Stimulated activated effector memory CD8-positive, alpha-beta T cell treated with anti-CD3 and anti-CD28 coated beads, Interleukin-12 subunit alpha, Interleukin-12 subunit beta, amount 100 ng/mL, for 72 hours (primary cell): ENCODE measurements at places on chromosomes 7 and 10.
A peak's percentile ranks its signal among the peaks of the same experiment; 100 is the strongest.

- DNase-seq = peak; percentile 59
Measured at GRCh38 chr10:97731346-97732051, 5.4 kb upstream of the ZFYVE27 start.

DNA sequence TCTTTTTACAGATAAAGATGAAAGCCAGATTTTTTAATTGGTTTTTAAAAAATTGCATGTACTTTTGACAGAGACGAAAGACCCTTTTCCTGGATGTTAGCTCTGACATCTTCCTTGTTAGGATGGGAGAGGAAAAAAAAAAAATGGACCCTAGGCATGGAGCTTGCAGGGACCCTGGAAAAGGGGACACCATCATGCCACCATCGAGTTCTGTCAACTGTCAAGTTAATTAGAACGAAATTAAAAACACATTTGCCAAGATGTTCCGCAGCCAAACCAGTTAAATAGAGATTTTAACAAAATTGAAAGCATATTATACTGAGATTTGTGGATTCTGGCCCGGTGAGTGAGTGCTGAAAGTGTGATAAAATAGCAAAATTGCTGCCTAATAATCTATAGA, 202.6 kb downstream of the BUB3 start:
- DNase-seq = no peak

DNA sequence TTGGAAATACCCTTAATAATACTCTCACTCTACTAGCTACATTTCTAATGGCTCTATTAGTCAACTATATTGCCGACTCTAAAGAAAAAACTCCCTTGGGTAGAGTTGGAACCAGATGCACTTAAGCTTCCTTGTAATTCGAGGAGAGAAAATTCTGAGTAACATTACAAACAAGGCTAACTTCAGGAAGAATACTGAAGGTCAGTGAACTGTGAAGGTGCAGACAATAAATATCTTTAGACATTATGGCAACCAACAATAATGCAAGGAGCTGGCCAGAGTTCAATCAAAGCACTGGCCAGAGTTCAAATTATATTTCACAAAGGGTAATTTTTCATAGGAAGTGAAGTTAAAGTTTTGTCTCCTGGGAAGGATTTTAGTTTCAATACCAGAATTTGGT, 40.7 kb upstream of the MRLN start:
- DNase-seq = no peak

- no peak for DNase-seq
Measured at GRCh38 chr10:102429468-102429867, 2.9 kb downstream of the CUEDC2 start.

DNA sequence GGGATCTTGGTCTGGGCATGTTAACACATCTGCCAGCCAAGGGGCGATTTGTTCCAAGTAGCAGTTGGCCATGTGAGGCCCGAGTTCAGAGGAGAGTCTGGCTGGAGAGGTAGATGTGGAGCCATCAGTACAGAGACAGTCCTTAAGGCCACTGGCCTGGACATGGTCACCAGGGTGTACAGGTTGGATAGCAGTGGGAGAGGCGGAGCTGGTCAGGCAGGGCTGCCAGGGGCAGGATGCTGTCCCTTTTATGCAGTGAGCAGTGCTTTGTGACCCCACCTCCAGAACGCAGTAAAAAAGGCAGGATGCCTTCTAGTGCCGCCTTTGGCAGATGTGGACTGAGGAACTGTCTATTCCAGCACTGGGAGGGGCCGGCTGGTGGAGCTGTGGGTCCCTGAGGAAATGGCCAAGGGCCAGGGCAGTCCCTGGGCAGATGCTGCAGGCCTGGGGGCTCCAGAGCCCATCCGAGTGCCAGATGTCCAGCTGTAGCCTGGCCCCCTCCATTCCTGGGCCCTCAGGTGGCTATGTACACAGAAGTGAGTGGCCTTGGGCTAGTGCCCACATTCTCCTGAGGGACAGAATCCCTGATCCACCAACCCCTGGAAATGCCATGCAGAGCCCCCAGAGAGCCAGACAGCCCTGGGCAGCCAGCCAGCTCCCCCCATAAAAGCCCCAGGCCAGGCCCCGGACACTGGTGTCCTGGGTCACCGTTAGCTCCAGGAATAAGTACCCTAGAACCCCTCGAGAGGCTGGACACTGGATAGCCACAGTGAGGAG, 17.2 kb upstream of the MYL7 start:
- no peak for DNase-seq
